ENCODE measurements at places on chromosomes 2 and 18. TPM values are rescaled to one million over a fixed set of nuclear protein-coding genes. Genes with fewer than 3 reads are reported as not detected.

IL18R1 gene
- total RNA-seq: 58.8 TPM

EN1 gene
- not detected for total RNA-seq

USP40 gene
- total RNA-seq: 19.4 TPM

MC5R gene
- total RNA-seq: not detected

RTKN gene
- total RNA-seq: 15.1 TPM

MTERF4 gene
- total RNA-seq: 45.5 TPM

CFAP221 gene
- not detected for total RNA-seq

C2orf80 gene
- not detected for total RNA-seq

IL1RL2 gene
- total RNA-seq: not detected

CNDP1 gene
- total RNA-seq: 0.60 TPM

NR4A2 gene
- total RNA-seq: 163 TPM

GRCh38 chr2:60957643-60958042, 59.9 kb upstream of the PEX13 start:
- DNase-seq: no peak

GRCh38 chr2:67571785-67572718, 174.9 kb downstream of the ETAA1 start:
- no peak for DNase-seq

- DNase-seq: no peak
Measured at GRCh38 chr18:66895631-66896030, 291.7 kb upstream of the CDH19 start.

GRCh38 chr2:119377294-119377992, 10.7 kb downstream of the DBI start:
- DNase-seq: no peak

DNA sequence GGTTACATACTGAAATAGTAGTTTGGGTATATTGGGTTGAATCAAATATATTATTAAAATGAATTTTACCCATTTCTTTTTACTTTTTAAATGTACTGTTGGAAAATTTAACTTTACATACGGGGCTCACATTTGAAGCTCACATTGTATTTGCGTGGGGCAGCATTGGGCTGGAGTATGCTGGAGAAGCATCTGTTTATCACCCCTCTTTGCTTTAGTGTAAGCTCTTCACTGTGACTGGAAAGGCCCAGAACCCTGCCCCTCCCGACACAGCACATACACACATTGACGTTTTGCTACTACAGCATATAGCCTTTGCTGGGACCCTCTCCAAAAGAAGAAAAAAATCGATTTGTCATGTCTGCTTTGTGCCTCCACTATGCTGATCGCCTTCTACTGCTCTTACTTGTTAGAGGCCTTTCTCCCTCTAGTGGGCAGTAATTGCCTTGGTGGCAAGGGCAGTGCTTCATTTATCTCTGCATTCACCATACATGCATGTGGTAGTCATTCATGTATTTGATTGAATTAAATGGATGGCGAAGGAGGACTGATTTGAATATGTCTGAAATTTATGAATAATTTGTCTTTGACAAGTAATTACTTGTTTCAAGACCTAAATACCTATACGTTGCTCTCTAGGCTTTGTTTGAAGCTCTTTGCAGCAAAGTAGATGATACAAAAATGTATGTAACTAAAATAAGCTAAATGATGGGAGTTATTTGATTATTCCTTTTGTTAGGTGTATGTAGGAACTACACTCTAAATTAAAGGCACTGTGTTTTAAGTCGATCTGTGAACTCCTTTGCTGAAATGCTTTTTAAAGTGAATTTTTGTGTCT, 37.4 kb downstream of the VAPA start:
- DNase-seq: peak; percentile 56

DNA sequence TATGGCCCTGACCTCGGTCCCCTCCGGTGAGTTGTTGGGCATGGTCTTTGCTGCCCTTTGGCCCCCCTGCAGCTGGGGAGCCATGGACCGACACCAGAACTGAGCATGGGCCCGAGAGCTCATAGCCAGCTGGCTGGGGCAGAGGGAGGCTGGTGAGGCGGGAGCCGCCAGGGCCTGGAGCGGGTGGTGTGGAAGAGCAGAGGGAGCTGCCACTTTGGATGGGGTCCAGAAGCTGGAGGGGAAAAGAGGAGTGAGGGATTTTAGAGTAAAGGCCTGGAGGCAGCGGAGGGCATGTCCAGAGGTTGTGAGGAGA, 16.5 kb upstream of the CNNM3 start:
- DNase-seq: no peak

- no peak for DNase-seq
Measured at GRCh38 chr18:52936931-52937330, 596.9 kb downstream of the DCC start.

- no peak for DNase-seq
Measured at GRCh38 chr2:61463769-61464475, 7.0 kb downstream of the USP34 start.

- peak; percentile 2 for DNase-seq
Measured at GRCh38 chr18:25164211-25164847, 187.6 kb downstream of the ZNF521 start.

- no peak for DNase-seq
Measured at GRCh38 chr2:226078666-226079065, 679.2 kb downstream of the NYAP2 start.

DNA sequence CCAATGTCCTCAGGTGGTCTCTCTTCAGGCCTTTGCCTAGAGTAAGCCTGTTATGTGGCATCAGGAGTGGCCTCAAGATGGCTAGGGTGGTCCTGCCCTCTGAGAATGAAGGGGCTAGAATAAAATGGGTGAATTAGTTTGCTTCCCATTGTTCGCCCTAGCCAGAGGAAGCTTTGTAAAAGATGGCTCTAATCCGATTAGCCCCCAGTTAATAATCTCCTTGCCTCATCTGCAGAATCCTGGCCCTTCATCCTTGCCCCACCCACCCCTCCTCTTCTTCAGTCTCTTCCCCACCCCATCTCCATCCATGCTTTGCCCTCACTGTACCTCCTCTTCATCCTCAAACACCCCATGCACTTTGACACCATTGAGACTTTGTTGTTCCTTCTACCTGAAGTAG, 57.4 kb upstream of the LGALSL start:
- no peak for DNase-seq

DNA sequence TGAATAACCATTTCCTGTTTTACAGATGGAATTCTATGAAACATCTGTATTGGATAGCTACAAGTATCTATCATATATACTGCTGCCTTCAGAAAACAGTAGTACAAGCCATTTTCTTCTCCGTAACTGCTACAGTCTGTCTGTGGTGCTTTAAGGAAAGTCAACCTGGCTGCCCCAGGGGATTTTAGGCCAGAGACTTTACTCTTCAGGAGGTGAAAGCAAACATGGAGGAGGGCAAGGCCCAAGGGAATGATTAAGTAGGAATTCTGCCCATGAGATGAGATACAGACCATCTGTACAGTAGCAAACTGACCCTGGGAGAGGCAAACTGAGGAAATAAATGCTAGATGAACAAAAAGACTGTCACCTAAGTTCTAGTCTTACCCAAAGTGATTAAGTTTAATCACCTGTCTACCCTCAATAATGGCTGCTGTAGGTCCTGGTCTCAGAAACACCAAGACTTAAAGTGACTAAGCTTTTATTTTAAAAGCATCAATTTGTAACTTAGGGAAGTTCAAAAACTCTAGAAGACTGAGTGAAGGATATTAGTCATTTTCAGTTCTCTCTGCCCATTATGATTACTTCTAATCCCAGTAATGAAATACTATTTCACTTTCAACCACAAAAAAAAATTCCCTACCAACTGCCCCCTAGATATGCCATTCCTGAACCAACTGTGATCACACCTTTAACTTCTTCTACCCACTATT, 14.8 kb downstream of the MBD2 start:
- DNase-seq: no peak

GRCh38 chr2:207516206-207516605, 13.6 kb upstream of the CREB1 start:
- DNase-seq: no peak

DNA sequence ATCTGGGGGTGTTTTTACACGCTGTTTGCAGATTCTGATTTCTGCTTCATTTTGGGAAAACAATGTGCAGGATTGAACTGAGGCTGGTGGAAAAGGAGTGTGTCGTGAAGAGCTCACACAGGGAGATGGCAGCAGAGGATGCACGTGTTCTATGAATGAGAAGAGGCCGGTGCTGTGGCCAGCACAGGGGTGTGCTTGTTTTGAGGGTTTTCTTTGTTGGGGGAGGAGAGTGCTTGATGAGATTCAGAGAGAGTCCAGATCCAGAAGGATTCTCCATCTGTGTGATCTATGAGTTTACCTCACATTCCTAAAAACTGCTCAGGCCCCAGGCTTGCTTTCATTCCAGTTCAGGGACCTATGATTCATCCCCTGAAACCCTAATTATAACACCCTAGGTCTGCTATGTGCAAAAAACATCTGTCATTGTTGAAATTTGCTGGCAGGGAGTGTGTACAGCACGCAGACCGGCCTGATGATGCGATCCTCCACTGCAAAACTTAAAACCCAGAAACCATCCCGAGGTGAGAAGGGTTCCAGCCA, 12.1 kb downstream of the TGFA start:
- no peak for DNase-seq

- DNase-seq: no peak
Measured at GRCh38 chr2:232174662-232175061, 203.9 kb upstream of the ALPP start.

DNA sequence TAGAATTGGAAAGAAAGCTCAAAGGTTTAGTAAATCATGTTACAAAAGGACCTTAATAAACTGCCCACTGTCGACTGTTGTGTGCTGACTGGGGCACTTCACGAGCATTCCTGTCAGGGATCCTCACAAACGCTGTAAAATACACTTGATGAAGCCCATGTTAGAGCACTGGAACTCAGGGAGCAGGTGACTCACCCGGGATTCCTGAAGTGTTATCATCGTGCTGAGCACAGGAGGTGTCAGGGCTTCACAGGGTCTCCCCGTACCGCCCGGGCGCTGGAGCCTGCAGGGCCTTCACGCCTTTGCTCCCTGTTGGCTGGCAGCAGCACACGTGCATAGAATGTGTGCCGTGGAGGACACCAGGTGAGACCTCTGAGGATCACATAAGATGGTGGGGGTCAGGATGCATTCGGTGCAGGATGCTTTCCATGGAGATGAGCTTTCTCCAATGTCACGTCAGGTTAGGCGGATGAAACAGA, 187.3 kb downstream of the SNTG2 start:
- DNase-seq: no peak
